ENCODE measurements at places on chromosomes 1 and 21. TPM values are rescaled to one million over a fixed set of nuclear protein-coding genes. Genes with fewer than 3 reads are reported as not detected.

The TLR5 gene
- 0.53 TPM for total RNA-seq

DNA sequence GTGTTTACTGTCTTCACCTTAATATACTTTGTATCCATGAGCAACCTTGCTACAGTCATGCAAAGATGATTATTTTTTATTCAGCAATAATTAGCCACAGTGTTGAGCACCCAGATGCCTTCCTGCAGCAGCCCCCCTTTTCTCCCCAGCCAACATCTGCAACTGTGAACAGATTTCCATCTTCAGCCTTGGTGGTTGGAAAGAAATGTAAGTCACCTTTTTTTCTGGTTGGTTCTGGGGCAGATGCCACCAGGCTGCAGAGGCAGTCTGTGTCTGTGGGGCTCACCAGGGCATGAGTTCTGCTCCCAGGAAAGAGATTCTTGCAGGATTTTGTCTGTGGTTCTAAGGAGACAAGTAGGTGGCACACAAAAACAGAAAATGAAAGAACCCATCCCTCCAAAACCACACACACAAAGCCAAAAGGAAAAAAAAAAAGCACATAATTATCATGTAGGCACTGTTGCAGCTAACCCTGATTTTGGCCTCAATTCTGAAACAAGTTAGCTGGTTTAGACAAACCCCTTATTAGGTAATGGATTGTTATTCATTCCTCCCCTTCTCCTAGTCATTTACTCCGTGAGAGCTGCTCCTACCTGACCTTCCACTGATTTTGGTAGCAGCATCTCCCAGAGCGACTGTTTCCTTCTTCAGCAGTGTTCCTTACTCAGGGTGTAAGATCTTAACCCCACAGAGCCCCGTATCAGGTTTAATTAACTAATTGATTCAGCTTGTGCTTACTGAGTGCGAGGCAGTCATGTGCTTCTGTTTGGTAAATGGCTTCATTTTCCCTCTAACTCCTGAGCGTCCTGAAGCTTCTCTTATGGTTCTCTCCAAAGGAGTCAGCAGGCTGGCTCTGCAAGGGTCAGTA is 36.5 kb downstream of the GALNT2 start:
- DNase-seq, result no peak

DNA sequence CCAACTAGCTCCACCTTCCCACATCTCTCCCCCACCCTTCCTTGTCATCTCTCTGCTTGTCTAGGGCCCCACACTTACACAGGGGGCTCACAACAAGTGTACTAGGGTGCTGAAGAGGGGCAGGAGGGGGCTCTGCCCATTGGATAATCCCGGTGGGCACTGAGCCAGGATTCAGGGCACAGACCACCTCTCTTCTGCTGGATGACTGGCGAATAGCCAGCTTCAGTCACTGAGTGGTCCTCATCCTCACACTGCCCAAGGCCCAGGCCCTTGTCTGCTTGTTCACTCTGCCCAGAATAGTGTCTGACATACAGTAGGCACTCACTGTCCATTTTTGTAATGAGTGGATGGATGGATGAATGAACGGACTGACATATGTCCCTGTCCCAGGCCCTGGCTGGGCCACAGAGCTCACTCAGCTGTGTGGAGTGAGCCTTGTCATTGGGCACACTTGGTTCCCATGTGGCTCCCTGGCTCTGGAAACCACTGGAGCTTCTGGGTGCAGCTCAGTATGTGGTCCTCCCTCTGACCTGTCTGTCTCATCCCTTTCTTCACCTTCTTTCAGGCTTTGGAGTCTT is 36.6 kb downstream of the FOXO6 start:
- no peak for DNase-seq

- DNase-seq, result no peak
These were observed 193.1 kb downstream of the RYR2 start for GRCh38 chr1:237235091-237235490.

DNA sequence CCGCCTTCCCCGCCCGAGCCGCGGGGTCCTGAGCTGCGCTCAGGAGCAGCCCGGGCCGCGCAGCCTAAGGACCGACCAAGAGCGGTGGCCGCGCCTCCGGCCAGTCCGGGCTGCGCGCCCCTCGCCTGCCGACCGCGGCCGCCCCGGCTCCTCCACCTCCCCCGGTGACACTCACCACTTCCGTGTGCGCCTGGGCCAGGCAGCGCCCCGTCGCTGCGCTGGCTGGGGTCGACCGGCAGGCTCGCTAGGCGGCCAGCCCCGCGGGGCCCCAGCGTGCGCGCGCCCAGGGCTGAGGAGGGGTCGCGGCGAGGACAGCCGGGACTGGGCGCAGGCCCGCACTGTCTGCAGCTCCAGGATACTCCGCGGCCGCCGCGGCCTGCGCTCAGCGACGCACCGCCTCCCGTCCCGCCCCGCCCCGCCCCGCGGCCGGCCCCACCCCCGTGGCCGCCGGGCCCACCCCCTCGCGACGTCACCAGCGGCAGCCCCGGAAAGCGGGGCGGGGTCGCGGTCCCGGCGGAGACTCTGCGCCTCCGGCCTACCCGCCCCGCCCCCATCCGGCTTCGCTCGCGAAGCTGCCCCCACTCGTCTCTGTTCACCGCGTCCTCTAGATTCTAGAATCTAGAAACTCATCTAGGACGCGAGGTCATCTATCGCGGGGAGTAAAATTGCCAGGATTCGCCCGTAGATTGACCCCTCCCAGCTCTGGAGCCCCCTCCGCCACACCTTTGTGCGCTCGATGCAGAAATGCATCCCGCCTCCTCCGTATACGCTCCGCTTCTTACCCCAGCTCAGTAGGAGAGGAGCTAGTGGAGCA is at the start of gene JAK1:
Gene JAK1 (minus strand): TSS at position 392 of the 814 bp plus-strand sequence. CDS start 80,285 bp downstream, outside the sequence.
- no peak for DNase-seq

DNA sequence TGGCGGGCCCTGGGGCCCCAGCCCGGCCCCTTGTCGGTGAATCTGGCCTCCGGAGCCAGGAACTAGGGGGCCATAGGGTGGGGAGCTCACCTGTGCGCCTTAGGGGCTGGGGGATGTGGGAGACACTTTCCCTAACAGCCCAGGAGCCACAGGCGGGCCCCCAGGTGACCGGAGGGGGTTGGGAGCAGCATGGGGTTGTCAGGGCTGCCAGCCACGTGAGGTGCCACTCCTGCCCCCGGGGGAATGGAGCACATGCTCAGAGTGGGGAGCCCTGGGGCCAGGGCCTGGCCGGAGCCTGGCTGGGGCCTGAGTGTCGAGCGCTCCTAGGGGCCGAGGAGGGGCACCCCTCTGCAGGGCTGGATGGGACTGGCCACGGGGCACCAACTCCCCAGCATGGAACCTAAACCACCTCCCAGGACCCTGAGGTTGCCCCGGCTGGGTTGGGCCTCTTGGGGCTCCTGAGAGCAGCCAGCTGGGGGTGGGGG is 19.9 kb downstream of the PRXL2B start:
- DNase-seq, result no peak

The CD1D gene
- total RNA-seq, result 0.06 TPM

DNA sequence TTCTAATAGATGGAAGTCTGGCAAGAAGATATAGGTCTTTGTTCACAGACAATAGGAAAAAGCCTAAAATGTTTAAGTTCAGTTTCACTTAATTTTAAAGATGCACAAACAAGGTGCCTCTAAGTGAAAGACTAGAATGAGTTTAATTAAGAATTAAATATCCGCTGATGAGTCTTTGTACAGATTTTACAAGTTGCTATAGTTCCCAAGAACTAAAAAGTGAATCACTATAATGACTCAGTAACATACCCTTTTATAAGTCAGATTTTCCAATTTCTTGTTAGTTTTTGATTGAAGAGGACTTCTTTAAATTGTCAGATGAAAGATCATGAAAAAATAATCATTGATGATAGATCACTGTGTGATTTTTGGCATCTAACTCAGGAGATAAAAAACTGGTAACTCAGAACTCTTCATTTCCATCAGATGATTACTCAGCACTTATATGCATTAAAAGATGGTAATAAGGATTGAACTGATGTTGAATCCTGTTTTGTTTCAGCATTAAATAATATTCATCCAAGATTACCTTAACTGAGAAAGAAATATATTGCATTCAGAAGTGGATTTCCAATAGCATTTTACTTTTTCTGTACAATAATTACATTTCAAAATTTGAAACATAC is 59.0 kb upstream of the ST6GALNAC3 start:
- DNase-seq, result no peak

- no peak for DNase-seq
These were observed 1122.9 kb upstream of the B3GALT2 start for GRCh38 chr1:194309269-194309668.

- no peak for DNase-seq
These were observed 28.3 kb downstream of the NUP133 start for GRCh38 chr1:229479660-229480399.

DNA sequence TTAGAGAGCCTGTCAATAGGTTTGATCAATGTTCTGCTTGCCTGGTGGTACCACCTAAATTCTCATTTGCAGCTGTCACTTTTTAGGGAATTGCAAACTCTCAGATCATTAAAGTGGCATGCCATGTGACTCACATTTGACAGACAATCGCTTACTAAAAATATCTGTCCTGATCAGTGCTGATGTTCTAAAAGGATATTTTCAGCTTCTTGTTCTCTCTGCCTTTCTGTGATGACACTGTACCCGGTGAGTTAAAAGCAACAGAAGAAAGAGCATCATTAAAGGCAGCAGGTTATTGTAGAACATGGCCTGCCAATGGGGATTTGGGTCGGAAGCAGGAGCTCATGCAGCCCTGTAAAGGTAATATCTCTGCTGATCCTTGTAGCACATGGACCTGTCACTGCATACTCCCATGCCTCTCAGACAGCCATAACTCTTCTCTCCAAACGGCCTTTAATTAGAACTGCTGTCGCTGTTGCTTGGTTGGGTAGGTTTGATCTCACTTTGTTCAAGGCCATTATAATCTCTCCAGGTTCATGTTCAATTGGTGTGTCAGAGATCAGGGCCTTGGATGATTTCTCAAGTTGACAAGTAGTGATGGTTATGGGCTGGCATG is 441.3 kb upstream of the DEPDC1 start:
- DNase-seq, result no peak

The FAAH gene
- total RNA-seq, result 0.97 TPM

- no peak for DNase-seq
These were observed 60.9 kb downstream of the LHX4 start for GRCh38 chr1:180291004-180291403.

GRCh38 chr1:228392111-228392936 is 14.3 kb downstream of the TRIM11 start:
- DNase-seq, result no peak

- DNase-seq, result no peak
These were observed 23.1 kb upstream of the USP25 start for GRCh38 chr21:15706696-15707095.

DNA sequence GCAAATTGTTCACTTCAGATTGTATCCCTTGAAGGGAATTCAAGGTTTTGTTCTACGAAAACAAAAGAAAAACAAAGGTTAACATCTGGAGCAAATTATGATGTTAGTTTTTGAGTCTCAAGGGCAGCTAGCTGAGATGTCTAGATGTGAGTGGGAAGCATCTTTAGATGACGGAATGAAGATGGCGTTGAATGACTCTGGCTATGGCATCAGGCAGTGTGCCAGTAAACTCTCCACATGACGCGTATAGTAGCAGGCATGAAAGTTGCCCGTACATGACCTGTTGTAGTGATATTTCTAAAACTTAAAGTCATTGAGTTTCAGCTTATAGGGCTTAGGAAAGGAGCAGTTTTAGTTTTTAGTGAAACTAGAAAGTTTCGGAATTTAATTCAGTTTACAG is 12.3 kb upstream of the SDC3 start:
- no peak for DNase-seq

- no peak for DNase-seq
These were observed 13.3 kb downstream of the SCNN1D start for GRCh38 chr1:1293263-1294249.

- DNase-seq, result peak; percentile 66
These were observed at the start of gene GNL2 for GRCh38 chr1:37595440-37596181. TSS of gene GNL2 (minus strand) at chr1:37595937. CDS start at chr1:37595822, 115 bp downstream.

DNA sequence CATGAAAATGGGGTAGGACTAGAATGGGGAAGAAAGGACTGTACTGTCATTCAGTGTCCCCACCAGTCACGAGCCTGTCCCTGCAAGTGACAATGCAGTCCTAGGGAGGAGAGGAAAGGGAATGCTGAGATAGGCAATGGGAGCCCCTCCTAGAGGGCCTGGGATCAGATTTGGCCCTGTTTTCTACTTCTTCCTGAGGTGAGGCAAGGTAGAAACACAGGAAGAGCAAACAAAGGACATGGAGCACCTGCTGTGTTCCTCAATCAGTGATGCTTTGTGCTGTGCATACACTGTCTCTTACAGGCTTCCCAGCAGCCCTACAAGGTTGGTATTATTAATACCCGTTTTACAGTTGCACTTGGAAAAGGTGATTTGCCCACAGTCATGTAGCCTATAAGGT is 6.1 kb downstream of the FABP3 start:
- DNase-seq, result no peak

Data from glomerular endothelial cell (primary cell).